M059J (cell line): ENCODE measurements at places on chromosomes 6 and 20. TPM values are rescaled to one million over a fixed set of nuclear protein-coding genes. Genes with fewer than 3 reads are reported as not detected.

GRCh38 chr20:939606-940005, 23.5 kb upstream of the ANGPT4 start:
- DNase-seq = no peak

- DNase-seq = peak; percentile 80
Measured at GRCh38 chr6:47146431-47147174, 104.5 kb upstream of the ADGRF1 start.

GRCh38 chr6:41122918-41123317, 31.2 kb downstream of the TREML1 start:
- DNase-seq = no peak

- DNase-seq = no peak
Measured at GRCh38 chr6:139187489-139187888, 52.6 kb downstream of the HECA start.

DNA sequence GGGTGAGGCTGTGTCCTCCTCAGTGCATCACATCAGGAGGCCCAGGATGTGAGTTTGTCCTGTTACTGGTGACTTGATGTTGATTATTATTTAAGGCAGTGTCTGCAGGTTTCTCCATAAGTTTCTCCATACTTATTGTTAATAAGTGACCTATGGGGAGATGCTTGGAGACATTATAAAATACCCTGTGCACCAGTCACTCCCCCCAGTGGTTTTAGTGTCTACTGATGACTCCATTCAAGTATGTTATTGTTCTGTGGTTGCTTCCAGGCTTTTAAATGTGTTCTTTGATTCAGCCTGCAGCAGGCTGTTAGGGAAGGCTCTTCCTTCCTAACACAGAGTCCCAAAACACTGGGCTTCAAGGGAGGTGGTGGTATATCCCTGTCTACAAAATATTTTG, 14.6 kb upstream of the CST3 start:
- DNase-seq = peak; percentile 24

DNA sequence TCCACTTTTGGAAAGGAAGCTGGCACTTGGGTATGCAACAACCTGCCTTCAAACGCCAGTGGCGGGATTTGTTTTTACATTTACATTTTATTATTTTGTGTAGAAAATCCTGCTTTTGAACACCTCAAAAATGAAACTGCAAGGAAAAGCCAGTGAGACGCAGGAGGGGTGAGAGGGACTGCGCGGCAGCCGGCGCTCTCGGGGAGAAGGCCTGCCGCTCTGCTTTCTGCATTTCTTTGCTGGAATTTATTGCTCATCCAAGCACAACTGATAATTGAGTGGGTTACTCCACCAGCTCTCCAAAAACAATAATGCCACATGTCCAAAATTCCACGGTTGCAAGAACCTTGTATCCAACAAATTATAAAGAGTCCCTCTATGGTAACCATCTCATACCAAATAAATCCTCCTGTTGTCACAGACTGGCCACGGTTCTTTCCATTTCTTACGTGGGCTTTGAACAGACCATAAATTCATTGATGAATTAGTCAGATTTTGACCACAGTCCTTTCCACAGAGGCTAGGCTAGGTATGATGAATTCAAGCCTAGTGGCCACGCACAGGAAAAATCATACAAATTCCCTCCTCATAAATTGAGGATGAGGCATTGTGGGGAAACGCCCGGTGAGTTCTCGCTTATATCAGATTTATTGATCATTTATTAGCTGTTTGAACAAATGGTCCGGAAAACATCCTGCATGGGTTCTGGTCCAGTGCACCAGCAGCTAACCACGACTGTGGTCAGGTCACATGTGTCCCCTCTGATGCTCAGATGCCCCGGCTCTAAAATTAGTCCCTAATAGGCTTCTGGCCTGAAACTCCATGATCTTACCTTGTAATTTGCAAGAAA, 31.6 kb upstream of the FOXC1 start:
- no peak for DNase-seq

- DNase-seq = no peak
Measured at GRCh38 chr6:2763345-2763841, 1.8 kb upstream of the WRNIP1 start.

GRCh38 chr6:108200631-108201030, 34.8 kb downstream of the NR2E1 start:
- DNase-seq = peak; percentile 99

GRCh38 chr20:57308451-57309271, 20.9 kb upstream of the SPO11 start:
- DNase-seq = no peak

DNA sequence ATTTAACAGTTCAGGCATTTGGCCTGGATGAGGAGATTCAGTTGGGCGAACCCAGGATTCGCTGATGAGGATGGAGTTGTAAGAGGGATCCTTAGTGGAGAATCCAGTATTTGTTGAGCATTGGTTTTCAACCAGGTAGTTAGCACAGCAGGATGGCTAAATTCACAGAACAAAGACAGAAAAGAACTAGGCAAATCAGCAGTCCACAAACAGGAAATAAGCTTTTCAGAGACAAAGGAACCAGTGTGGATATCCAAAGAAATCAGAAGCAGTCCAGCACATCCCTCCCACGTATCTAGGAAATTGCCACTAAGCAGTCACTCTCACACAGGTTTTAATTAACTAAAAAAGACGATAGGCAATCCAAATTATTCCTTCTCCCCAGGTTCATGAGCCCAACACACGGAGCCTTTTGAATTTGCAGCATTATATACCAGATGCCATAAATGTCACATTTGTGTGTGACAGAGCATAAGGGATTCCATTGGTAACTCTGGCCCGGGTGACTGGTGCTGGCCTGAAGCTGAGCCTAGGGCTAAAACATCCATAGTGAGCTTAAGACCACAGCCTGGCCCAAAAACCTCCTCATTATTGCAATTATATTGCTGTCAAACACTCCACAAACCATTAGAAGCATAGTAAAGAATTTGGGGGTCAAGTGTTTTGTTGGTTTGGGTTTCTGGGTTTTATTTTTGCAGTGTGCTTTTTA, 131.5 kb downstream of the SOBP start:
- DNase-seq = no peak

- no peak for DNase-seq
Measured at GRCh38 chr6:41189967-41190366, 11.0 kb downstream of the TREML2 start.

- peak; percentile 90 for DNase-seq
Measured at GRCh38 chr6:11126876-11127275, 15.4 kb upstream of the ERVFRD-1 start.

- peak; percentile 54 for DNase-seq
Measured at GRCh38 chr6:151034825-151035781, 169.6 kb downstream of the MTHFD1L start.

DNA sequence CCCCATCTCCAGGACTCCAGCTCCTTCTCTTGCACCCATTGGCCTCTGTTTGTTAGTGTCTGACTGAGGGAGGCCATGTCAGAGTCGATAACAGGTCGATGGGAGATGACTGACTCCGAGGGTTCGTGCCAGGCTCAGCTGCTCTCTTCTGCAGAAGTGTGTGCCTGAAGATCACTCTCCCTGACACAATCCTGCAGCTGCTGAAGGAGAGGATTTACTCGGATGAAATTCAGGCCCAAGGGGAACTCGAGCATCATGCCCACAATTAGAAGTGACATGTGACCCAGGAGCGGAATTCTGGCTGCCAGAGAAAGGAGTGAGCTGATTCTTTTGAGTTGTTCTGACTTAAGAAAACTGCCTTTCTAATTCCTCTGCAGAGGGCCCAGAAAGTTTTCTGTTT, 318.2 kb downstream of the MAFB start:
- no peak for DNase-seq

GRCh38 chr6:70735513-70735912, 67.8 kb downstream of the SMAP1 start:
- DNase-seq = no peak

- DNase-seq = no peak
Measured at GRCh38 chr6:166770216-166771116, 143.4 kb upstream of the RPS6KA2 start.

DNA sequence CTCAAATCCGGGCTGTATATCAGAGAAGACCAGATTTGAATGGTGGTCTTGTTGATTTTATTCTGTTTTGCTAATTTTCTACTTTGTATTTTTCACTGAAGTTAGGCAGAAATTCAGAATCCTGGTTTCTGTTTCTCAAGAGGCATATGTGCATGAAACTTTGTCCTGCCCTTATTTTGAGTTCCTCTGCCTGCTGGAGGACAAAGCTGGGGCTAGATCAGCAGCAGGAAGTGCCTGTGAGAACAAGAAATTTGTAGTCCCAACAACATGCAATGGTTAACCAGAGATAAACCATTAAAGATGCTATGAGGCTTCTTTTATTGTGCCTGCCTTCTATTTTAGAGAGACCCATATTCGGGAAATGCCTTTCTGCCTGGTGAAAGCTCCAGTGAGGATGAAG, 37.1 kb downstream of the BEND6 start:
- DNase-seq = no peak

DNA sequence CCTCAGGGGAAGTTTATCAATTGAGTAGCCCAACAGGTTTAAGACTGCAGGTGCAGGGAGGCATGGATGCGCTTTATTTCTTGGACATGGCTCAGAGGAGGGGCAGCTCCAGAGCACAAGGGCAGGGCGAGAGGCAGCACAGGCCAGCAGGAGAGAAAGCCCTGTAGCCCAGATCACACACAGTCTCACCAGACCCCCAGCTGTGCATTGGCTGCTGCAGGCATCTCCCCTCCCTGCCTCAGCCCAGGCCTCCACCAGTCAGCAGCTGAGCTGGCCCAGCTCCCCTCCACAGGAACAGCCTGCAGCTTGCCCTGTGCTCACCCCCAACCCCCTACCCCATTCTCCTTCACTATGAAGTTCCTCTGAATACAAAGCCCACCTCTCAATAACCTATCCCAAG, 24.7 kb downstream of the MRPL14 start:
- DNase-seq = no peak

DNA sequence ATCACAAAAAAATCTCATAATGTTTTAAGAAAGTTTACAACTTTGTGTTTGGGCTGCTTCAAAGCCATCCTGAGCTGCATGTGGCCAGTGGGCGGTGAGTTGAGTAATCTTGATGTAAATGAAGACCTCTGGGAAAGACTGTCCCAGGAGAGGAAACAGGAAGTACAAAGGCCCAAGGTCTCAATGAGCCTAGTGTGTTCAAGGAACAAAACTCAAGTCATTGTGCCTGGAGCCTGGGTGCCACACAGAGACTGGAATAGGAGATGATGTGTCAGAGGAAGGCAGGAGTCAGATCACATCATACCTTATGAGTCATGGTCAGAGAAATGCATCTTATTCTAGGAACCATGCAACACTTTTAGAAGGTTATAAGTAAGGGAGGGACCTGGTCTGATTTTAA, 51.5 kb downstream of the COL19A1 start:
- peak; percentile 91 for DNase-seq

DNA sequence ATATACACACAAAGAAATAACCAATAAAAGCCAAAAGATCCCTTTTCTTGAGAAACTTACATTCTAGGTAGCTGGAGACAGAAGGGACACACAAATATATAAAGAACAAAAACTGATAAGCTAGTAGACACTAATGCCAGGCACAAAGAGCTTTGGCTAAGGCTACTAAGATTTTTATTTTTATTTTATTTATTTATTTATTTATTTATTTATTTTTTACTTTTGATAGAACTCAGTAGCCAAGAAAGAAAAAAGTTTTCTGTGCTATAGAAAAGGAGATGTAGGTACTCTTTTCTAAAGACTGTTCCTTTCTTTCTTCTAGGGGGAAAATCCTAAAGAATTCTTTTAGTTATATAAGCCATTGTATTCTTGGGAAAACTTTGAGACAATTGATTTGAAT, 34.1 kb downstream of the THEMIS start:
- DNase-seq = no peak

GRCh38 chr20:13788167-13788834, 3.5 kb downstream of the NDUFAF5 start:
- peak; percentile 68 for DNase-seq

The EPPIN gene
- total RNA-seq = not detected in 2 replicates

The RARS2 gene
- 23.8 and 28.5 TPM in 2 replicates for total RNA-seq

The LIN28B gene
- total RNA-seq = 0.07 and 0.27 TPM in 2 replicates

The TFAP2A gene
- total RNA-seq = 10.8 and 26.6 TPM in 2 replicates

The GATA5 gene
- not detected in 2 replicates for total RNA-seq

The NHLRC1 gene
- total RNA-seq = 1.9 and 3.4 TPM in 2 replicates

The SLC17A3 gene
- not detected in 2 replicates for total RNA-seq

The PRDM13 gene
- not detected in 2 replicates for total RNA-seq

The FAM209B gene
- total RNA-seq = not detected in 2 replicates

The SOX18 gene
- total RNA-seq = not detected in 2 replicates

The LY6G6D gene
- total RNA-seq = not detected in 2 replicates

The SLC22A7 gene
- not detected in 2 replicates for total RNA-seq

The RHAG gene
- not detected in 2 replicates for total RNA-seq

The DAAM2 gene
- 0.39 and 1.3 TPM in 2 replicates for total RNA-seq

The SPTLC3 gene
- 3.0 and 9.2 TPM in 2 replicates for total RNA-seq

The TGM6 gene
- not detected in 2 replicates for total RNA-seq
